ENCODE measurements at places on chromosomes 6 and 20. TPM values are rescaled to one million over a fixed set of nuclear protein-coding genes. Genes with fewer than 3 reads are reported as not detected.
A peak's percentile ranks its signal among the peaks of the same experiment; 100 is the strongest.

The CLPSL2 gene
- total RNA-seq = not detected

The MMUT gene
- 9.0 TPM for total RNA-seq

The RSPO3 gene
- not detected for total RNA-seq

The RRBP1 gene
- 136 TPM for total RNA-seq

The SLPI gene
- total RNA-seq = 0.33 TPM

The HELZ2 gene
- total RNA-seq = 17.1 TPM

GRCh38 chr20:38121741-38122140, 43.3 kb downstream of the TGM2 start:
- no peak for DNase-seq

DNA sequence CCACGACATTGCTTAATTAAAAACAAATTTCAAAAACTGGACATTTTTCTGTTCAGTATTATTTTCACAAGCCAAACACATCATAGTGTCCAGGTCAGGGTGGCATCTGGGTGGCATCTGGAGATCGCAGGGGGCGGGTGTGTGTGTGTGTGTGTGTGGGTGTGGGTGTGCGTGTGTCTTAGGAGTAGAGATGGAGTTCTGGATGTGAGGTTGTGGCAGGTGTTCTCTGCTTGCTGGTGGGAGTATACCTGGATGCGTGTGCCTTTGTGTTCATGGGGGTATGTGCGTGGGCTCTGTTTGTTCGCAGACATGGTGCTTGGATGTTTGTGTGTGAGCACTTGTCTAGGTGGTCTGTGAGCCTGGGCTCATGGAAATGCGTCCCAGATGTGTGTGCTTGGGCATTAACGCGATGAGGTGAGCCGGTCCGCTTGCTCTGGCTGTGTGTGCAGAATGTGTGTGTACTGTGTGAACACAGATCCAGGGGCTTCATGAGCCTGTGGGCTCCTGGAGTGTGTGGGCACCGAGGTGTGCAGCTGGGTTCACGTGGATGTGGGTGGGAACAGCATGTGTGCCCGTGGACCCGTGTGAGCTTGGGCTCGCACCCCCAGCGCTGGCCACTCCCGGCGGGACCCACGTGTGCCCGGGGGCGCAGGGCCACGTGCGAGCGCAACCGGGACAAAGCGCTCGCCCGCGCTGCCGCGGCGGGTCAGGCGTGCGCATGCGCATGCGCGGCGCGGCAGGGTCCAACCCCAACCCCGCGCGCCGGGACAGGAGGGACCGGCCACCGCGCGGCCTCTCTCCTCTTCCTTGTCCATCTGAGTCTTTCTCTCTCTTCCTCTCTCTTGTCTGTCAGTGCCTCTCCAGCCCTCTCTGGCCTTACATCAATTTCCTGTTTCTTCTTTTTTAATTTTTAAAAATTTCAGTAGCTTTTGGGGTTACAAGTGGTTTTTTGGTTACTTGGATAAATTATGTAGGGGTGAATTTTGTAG, 60.4 kb downstream of the SRC start:
- peak; percentile 32 for DNase-seq

DNA sequence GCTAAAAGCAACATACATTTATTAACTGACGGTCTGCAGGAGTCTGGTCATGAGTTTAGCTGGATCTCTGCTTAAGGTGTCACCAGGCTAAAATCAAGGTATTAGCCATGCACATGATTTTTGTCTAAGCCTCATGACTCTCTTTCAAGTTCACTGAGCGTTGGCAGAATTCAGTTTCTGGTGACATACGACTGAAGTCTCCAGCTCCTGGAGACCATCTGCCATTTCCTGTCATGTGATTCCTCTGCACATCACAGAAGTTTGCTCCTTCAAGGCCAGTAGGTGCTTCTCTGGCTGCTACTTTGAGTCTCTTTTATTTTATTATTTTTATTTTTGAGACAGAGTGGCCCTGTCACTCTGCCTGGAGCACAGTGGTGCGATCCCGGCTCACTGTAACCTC, 148.4 kb upstream of the EYA4 start:
- DNase-seq = no peak

GRCh38 chr6:84773133-84773430, 8.7 kb upstream of the TBX18 start:
- DNase-seq = no peak

GRCh38 chr6:105318660-105319059, 84.2 kb downstream of the PREP start:
- DNase-seq = peak; percentile 58

- no peak for DNase-seq
Measured at GRCh38 chr6:67870321-67870720, 764.8 kb upstream of the ADGRB3 start.

- DNase-seq = no peak
Measured at GRCh38 chr6:121157906-121158305, 176.4 kb downstream of the TBC1D32 start.

DNA sequence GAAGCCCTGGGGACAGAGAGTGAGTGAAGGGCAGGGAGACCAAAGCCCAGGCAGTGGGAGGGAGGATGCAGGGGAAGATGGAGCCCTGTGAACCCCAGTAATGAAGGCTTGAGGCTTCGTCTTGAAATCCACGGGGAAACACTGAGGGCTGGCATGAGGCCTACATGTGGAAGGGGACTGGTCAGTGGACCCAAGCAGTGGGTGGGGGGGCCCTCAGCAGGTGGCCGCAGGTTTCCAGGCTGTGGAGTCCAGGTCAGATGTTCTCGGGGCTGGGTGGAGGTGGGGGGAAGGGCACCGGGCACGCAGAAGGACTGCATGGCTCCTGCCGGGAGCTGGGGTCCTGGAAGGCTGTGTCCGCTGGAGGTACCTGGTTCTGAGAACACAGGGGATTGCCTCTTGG, 2.7 kb upstream of the CD93 start:
- no peak for DNase-seq

- DNase-seq = peak; percentile 1
Measured at GRCh38 chr6:55974688-55975087, 99.3 kb upstream of the BMP5 start.
